ENCODE measurements at places on chromosomes 2 and 18. TPM values are rescaled to one million over a fixed set of nuclear protein-coding genes. Genes with fewer than 3 reads are reported as not detected.

GRCh38 chr2:16249246-16250055 is 309.1 kb downstream of the MYCN start:
- DNase-seq: no peak

DNA sequence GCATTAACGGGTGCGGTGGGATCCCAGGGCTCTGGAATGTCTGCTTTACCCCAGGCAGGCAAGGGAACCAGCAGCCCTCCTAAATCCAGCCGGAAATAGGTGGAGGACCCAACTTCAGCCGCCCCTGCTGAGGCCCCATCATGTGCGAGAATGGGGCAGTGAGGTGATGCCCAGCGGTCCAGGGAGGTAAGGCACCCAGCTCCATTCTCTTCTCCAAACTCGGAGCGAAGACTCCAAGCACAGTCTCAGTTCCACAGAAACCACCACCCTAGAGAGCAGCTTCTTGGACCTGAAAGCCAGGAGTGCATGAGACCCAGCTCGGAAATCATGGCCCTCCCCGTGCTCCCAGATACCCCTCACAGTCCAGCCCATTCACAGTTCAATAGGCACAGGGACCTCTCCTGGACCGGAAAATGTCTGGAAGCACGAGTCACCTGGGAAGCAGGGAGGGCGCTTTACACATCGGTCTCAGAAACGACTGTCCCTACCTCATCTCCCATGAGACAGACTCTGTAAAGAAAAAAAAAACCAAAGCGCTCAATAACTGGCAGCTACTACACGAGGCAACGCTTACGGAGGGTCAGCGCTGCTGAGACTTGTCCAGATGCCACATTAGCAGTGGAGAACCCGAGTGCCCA is 2.0 kb downstream of the SDC1 start:
- no peak for DNase-seq

GRCh38 chr2:171431677-171432167 is 2.1 kb downstream of the METTL8 start:
- no peak for DNase-seq

GRCh38 chr18:78240101-78240500 is 739.5 kb upstream of the SALL3 start:
- no peak for DNase-seq

DRC1 gene
- 1.6 TPM for polyA plus RNA-seq

All from renal cortex interstitium (tissue), 15 donors.